Stimulated activated CD4-positive, alpha-beta T cell treated with anti-CD3 and anti-CD28 coated beads, Interleukin-1b, Interleukin-23, amount 100 ng/mL, for 1 hour (primary cell): ENCODE measurements at places on chromosomes 5 and 9.

GRCh38 chr5:93072831-93073459, 508.1 kb downstream of the NR2F1-AS1 start:
- no peak for DNase-seq

GRCh38 chr5:51376509-51376908, 6.7 kb upstream of the ISL1 start:
- DNase-seq: no peak

DNA sequence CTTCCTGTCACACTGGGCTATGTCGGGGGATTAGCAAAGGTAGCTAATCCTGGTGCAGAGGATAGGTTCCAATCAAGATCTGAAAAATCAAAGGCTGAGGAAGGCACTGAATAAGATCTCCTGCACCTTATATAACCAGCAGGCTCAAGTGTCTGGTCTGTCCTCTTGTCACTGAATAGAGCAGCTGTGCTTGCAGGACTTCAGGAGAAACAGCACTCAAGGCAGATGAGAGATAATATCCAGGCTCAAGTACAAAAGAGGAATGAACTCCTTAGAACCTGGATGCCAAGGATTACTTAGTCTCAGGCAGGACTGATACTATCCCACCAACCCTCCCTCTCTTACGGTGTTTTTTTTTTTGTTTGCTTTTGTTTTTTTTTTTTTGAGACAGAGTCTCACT, 108.8 kb upstream of the LRRTM2 start:
- DNase-seq: no peak

- no peak for DNase-seq
Measured at GRCh38 chr5:56984445-56984844, 32.5 kb upstream of the MIER3 start.

GRCh38 chr5:140325486-140325885, 20.9 kb downstream of the HBEGF start:
- DNase-seq: no peak

DNA sequence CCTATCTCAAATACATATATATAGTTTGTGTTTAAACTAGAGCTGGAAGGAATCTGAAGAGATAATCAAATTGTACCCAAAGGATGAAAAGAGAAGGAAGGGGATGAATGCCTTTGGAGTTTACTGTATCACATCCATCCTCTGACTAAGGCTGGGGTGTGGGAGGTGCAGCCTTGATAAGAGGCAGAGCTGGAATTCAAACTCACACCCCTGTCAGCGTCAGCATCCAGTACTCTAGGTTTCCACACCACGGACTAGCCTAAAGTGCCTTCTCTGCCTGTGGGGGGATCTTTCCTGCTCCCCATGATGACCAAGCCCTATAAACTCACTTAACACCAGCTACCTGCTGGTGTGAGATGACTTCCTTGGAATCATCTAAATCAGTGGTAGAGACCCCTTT, 48.1 kb downstream of the EPB41L4B start:
- DNase-seq: no peak

- no peak for DNase-seq
Measured at GRCh38 chr5:126809916-126810315, 33.0 kb downstream of the LMNB1 start.

- peak; percentile 34 for DNase-seq
Measured at GRCh38 chr5:180313677-180314505, 22.0 kb upstream of the MAPK9 start.

GRCh38 chr9:109181284-109181683, 14.2 kb upstream of the FRRS1L start:
- no peak for DNase-seq

DNA sequence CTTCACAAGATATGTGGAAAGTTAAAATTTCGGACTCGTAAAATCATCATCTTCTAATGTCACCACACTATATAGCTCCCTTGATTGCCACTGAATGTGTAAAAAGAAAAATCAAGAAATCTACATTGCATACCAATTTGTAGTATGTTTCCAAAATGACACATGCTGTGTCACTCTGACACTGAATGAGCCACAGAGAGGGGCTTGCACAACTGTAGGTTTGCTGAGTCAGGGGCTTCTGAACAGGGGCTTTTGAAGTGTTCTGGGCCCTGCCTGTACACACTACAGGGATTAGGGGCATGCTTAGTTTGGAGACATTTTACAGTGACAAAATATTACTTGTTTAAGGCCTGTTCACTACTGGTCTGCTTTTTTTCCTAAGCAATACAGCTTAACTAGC, 234.4 kb upstream of the GRAMD2B start:
- no peak for DNase-seq

DNA sequence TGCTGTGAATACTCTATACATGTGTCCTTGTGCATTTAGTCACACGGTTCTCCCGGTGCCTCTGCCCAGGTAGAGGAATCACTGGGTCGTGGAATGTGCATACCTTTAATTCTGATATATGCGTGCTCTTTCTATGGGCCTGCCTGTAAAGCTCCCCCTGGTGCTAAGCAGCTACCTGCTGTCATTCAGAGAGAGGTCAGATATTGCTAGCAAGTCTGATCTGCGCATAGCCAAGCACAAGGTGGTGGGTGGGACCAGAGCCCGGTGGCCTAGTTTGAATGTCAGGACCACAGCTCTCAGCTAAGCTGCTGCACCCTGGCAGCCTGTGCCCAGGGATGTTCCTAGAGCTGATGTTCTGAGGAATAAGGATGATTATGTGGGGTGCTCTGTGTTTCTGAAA, 33.4 kb downstream of the TJP2 start:
- DNase-seq: no peak

DNA sequence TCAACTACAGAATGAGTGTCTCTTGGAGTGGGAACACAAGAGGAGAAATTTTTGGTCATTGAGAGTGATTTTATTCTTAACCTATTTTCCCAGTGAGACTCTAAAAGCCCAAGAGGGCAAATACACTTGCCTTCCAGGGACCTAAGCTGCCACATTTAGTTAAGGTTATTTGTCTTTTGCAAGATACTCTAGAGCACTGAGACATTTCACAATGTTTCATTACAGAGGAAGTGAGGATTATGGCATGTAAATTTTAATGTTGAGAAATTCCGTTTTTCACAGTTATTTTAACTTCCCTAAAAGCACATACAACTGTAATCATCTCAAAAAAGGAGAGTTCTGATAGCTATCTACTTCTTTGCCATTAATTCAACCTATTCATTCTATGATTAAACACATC, 38.7 kb upstream of the RAB3C start:
- DNase-seq: no peak

- DNase-seq: no peak
Measured at GRCh38 chr9:4371108-4371507, 71.2 kb upstream of the GLIS3 start.

- no peak for DNase-seq
Measured at GRCh38 chr5:14417276-14417730, 164.3 kb upstream of the OTULINL start.

DNA sequence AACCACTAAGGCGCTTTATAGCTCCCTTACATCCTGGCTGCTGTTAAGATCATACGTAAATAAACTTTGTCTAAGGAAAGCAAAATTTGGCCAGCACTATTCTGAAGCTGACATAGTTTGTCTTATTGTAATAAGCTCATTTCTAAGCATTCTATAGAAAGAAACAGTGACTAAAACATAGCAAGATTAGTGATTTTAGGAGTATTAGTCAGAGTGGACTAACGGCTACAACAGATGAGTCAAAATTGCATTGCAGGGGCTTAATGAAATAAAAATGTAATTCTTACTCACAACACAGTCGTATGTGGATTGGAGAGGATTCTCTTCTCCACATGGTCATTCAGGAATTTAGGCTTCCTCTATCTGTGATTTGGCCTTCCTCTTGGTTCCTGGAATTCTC, 347.6 kb downstream of the GADD45G start:
- no peak for DNase-seq

GRCh38 chr5:97618721-97619120, 435.7 kb upstream of the RIOK2 start:
- no peak for DNase-seq

DNA sequence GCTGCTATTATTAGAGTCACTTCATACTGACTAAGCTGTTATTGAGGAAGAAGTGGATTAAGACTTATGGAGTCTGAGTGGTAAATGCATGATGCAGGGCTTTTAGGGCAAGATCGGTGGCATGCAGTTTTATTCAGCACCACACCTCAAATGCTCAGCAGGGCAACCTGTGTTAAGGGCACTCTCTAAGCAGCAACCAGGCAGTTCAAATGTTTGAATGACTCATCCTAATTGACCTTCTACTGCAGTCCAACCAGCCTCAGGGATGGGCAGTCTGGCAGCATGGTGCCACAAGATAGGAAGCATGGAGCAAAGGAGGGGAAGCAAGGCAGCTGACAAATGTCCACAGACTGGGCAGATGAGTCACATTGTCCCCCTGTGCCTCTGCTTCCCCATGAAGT, 80.2 kb upstream of the MIER3 start:
- DNase-seq: no peak
